ENCODE measurements at places on chromosomes 5 and 9.

DNA sequence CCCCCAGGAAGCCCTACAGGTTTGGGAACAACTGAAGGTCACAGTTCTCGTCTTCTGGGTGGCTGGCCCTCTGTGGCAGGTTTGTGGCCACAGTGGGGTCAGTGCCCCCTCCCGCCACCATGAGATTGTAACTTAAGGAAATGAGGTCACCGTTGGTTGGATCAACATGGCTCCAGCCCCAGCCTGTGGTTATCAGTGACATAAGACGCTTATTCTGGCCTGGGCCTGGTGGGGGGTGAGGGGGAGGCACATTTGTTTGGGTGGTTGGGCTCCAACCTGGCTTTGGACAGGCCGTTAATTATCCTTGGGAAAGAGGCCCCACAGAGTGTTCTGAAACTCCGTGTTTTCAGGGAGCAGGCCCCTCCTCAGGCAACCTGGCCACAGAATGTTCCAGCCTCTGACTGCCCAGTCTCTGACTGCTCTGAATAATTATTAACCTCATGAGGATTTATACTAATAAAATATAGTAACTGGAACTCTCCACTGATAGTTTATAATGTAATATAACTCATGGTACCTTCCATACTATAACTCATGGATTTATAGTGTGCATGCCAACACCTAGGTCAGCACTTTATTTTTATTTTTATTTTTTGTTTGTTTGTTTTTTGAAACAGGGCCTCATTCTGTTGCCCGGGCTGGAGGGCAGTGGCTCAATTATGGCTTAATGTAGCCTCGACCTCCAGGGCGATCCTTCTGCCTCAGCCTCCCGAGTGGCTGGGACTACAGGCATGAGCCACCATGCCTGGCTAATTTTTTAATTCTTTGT, 58.0 kb upstream of the RPL26L1 start:
- no peak for DNase-seq

- DNase-seq = no peak
Measured at GRCh38 chr5:122155546-122155945, 26.2 kb downstream of the ZNF474 start.

DNA sequence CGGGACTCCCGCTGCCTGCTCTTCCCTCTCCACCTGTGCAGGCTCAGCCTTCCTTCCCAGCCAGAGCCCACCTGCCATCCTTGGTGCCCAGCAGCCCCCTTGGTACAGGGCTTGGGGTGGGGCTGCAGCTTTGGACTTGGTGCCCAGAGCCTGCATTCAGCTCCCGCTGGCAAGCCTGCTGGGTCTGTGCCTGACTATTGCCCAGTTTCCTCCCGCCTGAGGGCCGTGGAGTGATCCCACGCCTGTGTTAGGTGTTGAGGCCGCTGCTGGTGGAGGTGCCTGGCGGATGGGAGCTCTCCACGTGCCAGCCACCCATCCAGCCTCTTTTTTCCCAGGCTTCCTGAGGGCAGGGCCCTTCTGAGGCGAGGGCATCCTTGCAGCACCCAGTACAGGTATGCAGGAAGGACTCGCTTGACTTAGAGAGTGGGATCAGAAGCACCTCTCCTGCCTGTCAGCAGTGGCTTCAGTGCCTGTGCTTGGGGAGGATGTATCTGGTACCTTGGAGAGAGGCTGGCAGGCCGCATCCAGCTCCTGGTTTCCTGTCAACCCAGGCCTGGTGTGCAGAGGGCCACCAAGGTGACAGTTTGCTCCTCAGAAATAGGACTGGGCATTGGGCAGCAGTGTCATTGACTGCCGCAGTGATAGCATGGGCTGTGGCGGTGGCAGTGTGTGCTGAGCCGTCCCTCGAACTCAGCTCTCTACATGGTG, 7.8 kb downstream of the RXRA start:
- DNase-seq = no peak

DNA sequence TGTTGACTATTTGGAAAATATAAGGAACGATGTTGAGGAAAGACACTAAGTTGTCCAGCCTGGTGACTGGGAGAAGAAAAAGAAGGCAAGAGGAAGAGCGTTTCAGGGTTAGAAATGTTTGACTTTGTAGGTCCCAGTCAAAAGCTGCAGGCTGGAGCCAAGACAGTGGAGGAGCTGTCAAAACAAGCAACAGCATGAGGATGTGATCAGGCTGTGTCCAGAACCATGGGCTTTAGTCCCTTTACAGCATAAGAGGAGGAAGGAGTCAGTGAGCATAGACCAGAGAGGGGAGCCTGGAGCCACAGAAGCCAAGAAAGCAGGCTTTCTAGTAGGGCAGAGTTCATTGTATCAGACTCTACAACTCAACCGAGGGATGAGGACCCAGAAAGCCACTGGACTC, 658.5 kb downstream of the BNC2 start:
- no peak for DNase-seq

GRCh38 chr5:141534492-141535213, 45.8 kb downstream of the PCDHGC5 start:
- no peak for DNase-seq

All from kidney capillary endothelial cell (primary cell).